Activated CD4-positive, alpha-beta memory T cell treated with anti-CD3 and anti-CD28 coated beads, Interleukin-2, amount 10 ng/mL, durations not matched to agents 7 days and 5 days (primary cell): ENCODE measurements at places on chromosomes 7 and 10. TPM values are rescaled to one million over a fixed set of nuclear protein-coding genes. Genes with fewer than 3 reads are reported as not detected.

Gene IDI2
- not detected for total RNA-seq

Gene CARD11
- 163 TPM for total RNA-seq

Gene AGR2
- total RNA-seq, result not detected

Gene TNS3
- total RNA-seq, result 0.15 TPM

Gene FGFR2
- 0.10 TPM for total RNA-seq

- DNase-seq, result no peak
These were observed 49.3 kb upstream of the PARD3 start for GRCh38 chr10:34864149-34865067.

Gene HOXA3
- total RNA-seq, result not detected
